ENCODE measurements at places on chromosomes 16 and 17.

DNA sequence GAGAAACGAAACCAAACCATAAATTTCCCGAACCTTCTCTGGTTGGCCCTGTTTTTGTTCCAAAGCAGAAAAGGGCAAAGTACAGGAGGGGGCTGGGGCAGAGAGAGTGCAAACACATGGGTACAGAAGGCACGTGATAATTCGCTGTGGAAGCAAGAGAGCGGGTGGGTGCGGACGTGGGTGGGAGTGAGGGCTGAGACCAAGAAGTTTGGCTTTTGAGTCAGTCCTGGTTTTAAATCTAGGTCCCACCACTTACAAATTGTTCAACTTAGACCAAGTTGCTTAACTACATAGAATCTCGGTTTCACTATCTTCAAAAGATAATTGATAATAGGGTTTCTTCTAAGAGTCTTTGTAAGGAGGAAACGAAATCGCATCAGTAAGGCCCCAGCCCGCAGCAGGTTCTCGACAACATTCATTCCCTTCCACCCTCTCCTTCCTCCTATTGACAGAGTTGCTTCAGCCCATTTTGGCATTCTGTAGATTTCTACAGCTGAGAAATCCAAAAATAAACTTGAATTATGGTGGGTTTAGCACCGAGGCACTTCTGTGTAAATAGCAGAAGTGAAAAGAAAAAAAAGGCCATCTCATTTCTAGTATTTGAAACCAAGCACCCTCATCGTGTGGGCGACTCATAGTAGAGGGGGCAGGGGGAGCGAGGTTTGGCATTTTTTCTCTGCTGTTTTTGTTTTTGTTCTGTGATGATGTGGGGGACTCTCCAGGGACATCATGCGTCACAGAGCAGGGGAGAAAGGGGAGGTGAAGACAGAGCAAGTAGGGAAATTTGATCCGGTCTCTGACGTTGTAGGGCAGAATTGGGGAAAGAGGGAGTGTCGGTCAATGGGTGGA is 33.6 kb upstream of the CCR7 start:
- no peak for DNase-seq

- no peak for DNase-seq
Measured at GRCh38 chr16:28110074-28110473, 46.6 kb upstream of the GSG1L start.

GRCh38 chr17:29711588-29712385 is 89.1 kb upstream of the CORO6 start:
- DNase-seq, result no peak

DNA sequence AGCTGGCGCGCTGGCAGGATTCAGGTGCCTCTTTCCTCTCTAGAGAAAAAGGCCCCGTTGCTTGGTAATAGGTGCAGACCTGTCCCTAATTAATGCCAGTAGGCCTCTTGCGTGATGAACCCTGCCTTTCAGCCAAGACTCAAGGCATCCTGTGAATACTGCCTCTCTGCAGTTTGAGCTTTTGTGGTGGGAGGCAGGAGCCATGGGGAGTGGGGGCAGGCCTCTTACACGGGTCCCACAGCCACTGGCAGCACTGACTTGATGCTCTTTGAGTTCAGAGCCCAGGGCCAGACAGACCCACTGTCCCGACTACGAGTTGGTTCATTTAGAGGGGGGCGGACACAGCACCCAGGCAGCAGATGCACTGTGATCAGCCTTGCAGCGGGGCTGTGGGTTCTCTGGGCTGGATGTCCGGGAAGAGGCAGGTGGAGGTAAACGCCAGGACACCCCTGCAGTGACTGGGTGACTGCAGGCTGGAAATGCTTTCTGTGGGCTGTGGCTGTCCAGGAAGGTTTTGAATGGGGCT is 237.0 kb downstream of the SEC14L1 start:
- DNase-seq, result no peak

GRCh38 chr17:48625495-48626244 is 488 bp downstream of the HOXB9 start:
- no peak for DNase-seq

DNA sequence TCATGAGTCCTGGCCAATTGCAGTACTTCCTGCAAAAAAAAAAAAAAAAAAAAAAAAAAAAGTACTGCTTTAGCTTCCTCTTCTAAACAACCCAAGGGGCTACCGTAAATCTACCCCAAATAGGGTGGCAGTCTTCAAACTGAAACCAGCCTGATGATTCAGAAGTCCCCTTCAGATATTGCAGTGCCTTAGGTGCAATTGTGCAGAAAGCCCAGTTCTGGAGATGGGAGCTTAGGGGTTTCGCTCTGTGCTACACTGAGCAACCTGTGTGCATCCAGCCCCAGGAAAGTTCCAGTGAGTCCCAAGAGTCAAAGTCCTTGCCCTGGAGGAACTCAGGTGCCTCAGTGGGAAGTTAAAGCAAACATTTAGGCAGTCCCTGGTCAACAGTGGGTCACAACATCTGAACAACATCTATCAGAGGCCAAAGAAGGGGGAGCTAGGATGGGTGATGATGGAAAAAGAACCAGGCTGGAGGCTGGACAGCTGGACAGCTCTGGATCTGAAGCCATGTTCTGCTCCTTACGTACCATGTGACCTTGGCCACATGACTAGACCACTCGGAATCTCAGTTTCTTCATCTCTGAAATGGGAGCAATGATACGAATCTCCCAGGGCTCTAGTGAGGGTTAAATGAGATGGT is 6.7 kb upstream of the CIITA start:
- no peak for DNase-seq

DNA sequence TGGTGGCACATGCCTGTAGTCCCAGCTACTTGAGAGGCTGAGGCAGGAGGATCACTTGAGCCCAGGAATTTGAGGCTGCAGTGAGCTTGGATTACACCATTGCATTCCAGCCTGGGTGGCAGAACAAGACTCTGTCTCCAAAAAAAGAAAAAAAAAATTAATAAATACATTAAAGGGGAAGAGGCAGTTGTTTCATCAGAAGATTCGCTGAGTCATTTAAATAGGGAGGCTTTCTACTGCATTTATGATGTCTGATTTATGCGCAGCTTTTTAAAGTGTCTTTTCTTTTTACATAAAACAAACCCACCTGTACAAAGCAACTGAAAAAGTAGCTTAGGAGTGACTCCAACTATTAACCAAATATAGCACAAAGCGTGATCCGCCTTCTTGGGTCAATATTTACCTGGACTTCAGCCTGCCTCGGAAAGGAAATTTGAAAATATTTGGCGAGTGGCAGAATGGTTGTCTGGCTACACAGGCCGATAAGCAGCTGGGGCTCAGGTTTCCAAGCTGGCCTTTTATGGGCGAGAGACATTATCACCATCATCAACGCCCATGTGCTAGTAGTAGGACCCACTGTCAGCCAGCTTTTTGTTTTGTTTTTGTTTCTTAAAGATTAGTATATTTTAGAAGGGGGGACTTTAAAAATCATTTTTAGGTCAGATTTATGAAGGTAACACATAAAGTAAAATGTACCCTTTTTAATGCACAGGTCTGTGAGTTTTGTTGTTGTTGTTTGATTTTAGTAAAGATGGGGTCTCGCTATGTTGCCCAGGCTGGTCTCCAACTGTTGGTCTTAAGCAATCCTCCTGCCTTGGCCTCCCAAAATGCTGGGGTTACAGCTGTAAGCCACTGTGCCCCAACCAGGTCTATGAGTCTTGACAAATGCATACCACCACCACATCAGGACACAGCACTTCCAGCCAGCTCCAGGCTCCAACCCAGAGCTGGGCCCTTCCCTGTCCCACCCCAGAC is 42.5 kb upstream of the RASD1 start:
- no peak for DNase-seq

Data from left hindlimb (tissue), 1 donor.